T-helper 17 cell (primary cell): ENCODE measurements at places on chromosomes 1 and 21.

GRCh38 chr21:20645344-20645743 lies 352.9 kb upstream of the NCAM2 start:
- no peak for DNase-seq

GRCh38 chr1:164930241-164930640 lies 371.3 kb downstream of the PBX1 start:
- no peak for DNase-seq

DNA sequence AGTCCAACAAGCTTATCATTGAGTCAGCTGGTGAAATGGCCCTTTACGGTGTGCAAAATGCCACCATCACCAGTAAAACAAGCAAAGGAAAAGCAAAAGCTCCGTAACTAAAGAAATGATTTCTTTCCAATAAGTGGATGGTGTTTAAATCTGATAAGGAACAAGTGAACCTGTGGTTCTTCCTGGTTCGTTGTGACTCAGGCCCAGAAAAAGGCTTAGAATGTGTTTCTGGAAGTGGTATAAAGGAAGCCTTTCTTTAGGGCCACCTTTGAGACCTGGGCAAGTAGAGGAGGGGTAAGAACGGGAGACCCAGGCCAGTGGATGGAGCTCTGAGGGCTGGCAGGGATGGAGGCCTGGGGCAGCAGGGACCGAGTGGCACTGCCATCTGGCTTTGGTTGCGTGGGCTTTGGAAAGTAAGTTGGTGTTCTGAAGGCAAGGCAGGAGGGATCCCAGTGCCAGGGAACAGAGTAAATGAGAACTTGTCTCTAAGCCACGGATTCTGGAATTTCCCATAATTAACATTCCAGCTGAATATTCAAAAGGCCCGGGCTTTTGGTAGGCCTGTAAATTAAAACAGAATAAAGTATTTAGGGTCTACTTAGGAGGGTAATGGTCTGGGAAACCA lies 87.9 kb upstream of the LMO4 start:
- no peak for DNase-seq

- no peak for DNase-seq
Observed at GRCh38 chr1:221858818-221859611, 117.1 kb upstream of the DUSP10 start.

- DNase-seq = no peak
Observed at GRCh38 chr1:53467391-53467790, 8.2 kb downstream of the DMRTB1 start.

DNA sequence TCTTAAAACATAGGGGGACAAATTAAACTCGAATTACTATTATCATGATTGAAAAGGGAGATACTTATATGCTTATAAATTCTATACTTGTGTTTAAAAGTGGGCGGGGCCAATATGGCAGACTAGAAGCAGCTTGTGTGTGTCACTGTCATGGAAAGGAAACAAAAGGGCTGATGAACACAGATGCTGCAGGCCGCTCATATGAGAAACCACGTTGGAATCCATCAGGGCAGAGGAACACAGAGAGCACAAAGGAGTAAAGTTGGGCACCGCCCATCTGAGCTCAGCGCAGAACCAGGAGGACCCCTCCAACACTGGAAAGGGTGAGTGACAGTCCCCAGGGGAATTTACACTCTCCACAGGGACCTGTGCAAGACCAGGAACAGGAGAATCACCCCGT lies 107.0 kb downstream of the SLC5A9 start:
- no peak for DNase-seq

DNA sequence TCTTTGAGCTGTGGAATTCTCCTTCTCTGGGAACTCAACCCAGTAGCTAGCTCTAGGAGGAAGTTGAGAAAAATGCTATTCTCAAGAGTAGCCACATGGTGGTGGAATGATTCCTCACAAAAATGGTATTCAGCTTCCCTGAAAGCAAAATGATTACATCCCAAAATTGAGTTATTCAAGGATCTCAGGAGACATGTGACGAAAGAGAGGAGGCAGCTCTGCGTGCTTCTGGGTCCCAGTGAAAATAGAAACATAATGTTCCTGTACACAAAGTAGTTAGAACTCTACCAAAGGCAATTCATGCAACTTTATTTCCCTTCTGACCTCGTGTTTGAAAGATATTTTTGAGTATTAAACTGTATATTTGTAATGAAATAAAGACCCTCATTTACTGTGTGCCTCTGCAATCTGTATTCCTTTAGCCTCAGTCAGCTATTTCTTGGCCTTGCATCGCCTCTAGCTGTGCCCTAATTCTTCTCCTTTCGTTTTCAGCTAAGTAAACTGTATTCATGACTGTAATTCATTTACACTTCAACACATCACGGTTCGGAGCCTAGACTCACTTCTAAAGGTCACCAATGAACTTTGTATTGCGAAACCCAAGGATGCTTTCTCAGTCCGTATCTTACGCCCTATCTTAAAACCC lies 167.3 kb downstream of the FASLG start:
- DNase-seq = no peak

DNA sequence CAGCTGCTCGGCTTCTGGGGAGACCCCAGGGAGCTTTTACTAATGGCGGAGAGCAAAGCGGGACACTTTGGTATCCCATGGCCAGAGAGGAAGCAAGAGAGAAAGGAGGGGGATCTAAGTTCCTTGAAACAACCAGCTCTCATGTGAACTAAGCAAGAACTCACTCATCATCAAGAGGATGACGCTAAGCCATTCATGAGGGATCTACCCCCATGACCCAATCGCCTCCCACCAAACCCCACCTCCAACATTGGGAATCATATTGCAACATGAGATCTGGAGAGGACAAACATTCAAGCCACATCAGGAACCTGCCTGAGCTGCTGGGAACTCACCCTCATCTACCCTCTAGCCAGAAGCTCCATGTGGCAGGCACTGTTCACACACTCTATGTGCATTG lies 372.1 kb upstream of the RUNX1 start:
- no peak for DNase-seq

GRCh38 chr1:43279666-43280065 lies 5.7 kb downstream of the C1orf210 start:
- DNase-seq = no peak

GRCh38 chr1:51553911-51554310 lies 34.8 kb upstream of the EPS15 start:
- DNase-seq = no peak

- DNase-seq = no peak
Observed at GRCh38 chr1:109479311-109479710, 4.4 kb upstream of the ATXN7L2 start.

GRCh38 chr1:211832661-211833060 lies 2.1 kb upstream of the LPGAT1 start:
- DNase-seq = no peak

DNA sequence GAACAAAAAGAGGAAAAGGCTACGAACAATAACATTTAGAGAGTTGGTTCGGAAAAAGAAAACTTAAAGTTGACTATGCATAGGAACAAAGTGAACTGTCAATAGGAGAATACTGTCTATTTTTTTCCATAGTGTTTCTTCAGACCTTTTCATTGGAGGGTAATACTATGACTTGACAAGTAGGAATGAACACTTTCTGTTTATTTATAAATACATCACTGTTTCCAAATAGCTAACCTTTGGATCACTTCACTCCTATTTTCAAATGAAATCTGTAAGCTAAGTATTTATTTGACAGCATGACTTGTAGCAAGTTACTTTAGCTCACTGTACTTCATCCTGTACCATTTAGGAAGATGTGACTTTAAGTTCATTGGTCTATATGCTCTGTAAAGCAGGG lies 221.3 kb downstream of the COL24A1 start:
- no peak for DNase-seq

DNA sequence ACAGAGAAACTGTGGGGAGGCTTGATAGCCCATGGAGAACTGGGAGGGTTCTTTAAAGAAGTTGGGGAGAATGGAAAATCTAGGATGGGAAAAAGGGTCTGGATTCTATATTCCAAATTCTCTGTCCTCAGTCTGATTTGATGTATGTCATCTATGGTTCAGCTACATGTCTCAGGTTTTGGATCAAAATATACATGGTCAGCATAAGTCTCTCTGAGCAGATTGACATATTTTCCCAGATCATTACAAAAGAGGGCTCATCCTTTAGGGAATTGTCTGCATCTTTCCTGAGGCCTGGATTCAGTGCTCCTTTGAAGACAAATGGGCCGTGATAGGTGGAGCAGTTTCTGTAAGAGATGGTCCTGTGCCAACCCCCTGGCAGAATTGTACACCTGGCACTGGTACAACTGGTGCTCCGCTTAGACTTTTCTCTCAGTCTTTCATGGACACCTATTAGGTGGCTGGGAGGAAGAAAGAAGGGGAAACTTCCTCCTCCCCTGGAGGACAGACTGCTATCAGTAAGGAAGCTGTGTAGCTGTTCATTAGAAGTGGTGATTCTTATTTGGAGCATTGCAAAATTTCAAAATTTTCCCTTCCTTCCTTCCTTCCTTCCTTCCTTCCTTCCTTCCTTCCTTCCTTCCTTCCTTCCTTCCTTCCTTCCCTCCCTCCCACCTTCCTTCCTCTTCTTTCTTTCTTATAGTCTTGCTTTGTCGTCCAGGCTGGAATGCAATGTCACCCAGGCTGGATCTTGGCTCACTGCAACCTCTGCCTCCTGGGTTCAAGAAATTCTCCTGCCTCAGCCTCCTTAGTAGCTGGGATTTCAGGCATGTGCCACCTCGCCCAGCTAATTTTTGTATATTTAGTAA lies 26.1 kb upstream of the RGL1 start:
- no peak for DNase-seq

DNA sequence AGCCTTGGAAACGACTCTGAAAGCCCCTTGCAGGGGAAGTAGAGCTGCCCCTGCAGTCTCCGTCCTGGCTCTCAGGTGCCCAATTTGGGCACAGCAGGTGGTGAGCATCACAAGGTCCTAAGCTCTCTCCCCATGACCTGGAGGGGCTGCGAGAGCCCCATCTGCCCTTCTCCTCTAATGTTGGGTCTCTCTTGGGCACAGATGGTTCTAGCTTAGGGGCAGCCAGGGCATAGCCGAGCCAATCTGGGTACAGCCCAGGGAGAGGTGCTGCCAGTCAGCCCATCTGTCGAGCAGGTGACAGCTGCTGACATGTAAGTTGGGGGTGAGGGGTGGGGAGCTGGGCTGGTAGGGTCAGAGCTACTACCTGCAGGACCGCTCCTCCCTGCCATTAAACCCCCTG lies 50.7 kb downstream of the SYT2 start:
- DNase-seq = no peak
